Activated naive CD4-positive, alpha-beta T cell (primary cell): ENCODE measurements at places on chromosomes 11 and 22.

- no peak for DNase-seq
These were observed 129.2 kb upstream of the MTMR2 start for GRCh38 chr11:96052921-96053651.

DNA sequence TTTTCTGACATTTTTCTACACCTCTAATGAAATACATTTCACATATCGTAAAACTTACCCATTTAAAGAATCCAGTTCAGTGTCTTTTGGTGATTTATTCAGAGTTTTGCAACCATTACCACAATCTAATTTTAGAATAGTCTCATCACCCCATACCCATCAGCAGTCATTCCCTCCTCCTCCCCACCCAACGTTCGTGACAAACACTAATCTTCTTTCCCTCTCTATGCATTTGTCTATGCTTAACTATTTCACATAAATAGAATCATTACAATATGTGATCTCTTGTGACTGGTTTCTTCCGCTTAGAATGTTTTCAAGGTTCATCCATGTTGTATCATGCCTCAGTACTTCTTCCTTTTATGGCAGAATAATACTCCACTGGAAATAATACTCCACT, 9.5 kb downstream of the TTC28 start:
- no peak for DNase-seq

DNA sequence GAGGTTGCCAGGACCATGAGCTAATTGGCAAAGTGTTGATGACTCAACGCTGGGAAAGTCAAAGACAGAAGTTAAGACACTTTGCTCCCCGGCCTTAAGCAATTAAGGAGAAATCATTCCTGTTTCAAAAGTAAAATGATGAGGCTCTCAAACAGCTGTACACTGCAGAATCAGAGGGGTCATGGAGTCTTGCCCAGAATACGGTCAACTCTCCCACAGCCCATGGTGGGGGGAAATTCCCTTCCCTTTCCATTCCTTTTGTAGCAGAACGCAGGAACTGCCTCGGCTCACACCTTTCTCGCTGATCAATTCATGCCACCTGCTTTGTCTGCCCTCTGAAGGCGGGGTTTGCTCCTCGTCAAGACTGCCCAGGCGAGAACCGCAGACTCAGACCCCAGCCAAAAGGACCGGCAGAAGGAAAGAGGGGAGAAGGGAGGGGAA, 52.8 kb downstream of the MN1 start:
- no peak for DNase-seq

DNA sequence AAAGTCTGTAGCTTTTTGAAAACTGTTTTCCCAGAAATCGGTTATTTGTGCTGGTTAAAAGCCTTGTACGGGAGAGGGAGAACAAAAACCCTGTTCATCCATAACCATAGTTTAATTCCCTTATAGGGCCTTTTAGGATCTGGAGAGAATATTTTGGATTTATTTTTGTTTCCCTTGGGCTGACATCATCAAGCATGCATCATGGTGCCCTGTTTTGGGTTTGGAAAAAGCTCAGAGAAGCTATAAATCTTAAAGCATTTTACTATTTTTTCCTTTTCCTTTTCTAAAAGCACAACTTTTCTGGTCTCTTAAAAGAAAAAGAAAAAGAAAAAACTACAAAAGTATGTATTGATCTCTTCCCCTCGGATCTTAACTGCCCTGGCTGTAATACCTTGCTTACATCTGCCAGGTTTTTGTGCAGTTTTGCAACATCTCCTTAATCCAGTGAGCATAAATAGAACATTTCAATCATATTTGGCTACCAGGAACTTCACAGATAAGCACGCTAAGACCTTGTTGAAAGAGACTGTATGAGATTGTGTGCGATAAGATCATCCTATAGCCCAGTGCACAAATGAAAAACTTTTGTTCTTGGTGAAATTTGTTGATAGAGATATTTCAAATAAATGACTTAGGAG, 88.0 kb downstream of the ZBTB16 start:
- no peak for DNase-seq

DNA sequence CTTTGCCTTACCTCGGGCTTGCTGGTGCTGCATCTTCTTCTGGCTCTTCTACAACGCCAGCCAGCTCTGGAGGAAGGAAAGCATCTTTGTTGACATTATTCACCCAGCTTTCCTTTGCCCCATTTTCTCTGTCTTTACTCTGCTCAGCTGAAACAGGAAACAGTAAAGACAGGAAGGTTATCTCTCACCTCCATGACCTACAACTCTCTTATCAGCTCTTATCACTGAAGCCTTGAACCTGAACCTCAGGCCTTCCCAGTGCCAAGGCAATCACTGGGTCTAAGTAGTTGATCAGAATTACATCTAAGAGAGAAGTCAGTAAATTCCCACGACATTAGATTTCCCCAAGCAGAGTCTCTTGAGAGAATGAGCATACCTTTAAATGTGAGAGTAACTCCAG, 59.6 kb upstream of the CCDC89 start:
- no peak for DNase-seq
